Left kidney (tissue), 8 donors: ENCODE measurements at places on chromosomes 6 and 20. TPM values are rescaled to one million over a fixed set of nuclear protein-coding genes. Genes with fewer than 3 reads are reported as not detected.

DIDO1 gene
- polyA plus RNA-seq, result 66.2 TPM

DNA sequence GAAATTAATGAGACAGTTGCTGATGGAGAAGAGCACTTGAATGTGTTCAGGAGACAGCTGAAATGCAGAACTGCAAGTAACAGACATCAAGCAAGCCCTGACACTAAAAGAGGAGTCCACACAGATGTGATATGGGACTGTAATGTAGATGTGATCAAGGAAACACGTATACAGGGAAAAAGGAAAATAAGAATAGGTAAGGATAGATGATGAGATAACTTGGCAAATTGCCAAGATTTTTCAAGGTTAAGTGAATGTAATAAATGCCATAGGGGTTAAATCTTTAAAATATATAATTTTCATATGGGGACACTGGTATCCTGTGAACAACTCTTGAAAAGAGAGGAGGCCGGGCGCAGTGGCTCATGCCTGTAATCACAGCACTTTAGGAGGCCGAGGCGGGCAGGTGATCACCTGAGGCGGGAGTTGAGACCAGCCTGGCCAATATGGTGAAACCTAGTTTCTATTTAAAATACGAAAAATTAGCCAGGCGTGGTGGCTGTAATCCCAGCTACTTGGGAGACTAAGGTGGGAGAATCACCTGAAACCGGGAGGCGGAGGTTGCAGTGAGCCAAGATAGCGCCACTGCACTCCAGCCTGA, 7.2 kb upstream of the SNX14 start:
- DNase-seq, result no peak

DNA sequence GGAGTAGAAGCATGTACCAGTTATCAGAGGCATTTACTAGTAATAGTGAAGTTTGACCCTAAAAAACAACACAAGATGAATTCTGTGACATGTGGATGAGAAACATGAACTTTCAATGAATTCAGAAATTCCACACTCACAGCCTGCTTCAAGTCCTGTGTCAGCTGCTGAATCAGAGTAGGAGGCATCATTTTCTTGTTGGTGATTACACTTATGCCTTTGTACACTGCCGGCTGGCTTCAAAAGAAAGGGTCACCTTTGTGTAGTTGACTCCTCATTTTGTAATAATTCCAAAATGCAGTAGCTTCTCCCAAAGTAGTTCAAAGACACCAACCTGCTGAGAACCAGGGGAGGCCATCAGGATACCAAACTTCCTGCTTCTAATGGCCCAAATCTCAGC, 165.5 kb downstream of the BACH2 start:
- DNase-seq, result no peak

HFE gene
- 9.4 TPM for polyA plus RNA-seq

DNA sequence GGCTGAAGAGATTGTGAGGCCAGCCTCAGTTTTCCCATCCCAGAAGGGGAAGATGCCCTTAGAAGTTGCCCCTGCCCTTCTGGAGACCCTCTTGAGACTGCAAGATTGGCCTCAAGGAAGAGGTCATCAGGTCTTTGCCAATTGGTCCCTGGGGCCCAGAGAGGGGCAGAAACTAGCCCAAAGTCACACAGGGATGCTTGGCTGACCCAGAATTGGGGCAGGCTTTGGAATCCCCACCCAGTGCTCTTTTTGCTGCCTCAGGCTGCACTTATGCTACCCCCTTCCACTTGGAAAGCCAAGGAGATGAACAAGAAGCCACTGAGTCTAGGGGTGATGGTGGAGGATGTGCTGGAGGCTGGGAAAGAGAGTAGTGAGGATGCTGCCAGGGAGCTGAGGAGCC, 24.9 kb upstream of the FKBP1A start:
- no peak for DNase-seq

GRCh38 chr6:151005164-151005563, 139.7 kb downstream of the MTHFD1L start:
- DNase-seq, result no peak

- no peak for DNase-seq
Measured at GRCh38 chr6:18883851-18884250, 496.7 kb downstream of the RNF144B start.

- no peak for DNase-seq
Measured at GRCh38 chr20:48238781-48239180, 453.5 kb upstream of the SULF2 start.
